ENCODE measurements at places on chromosomes 16 and 17.

- H3K36me3 ChIP-seq = peaks cover 9% of the 10 kb centered on the region
- H3K4me3 ChIP-seq = no peak overlapping the region
- peaks cover 10% of the 10 kb centered on the region for H3K4me1 ChIP-seq
- DNase-seq = no peak
- no peaks in the 10 kb centered on the region for H3K27me3 ChIP-seq
Measured at GRCh38 chr16:890217-890616, 80.6 kb downstream of the LMF1 start.

GRCh38 chr17:38395090-38395489 lies 33.2 kb upstream of the ARHGAP23 start:
- no peak overlapping the region for H3K27ac ChIP-seq
- no peaks in the 10 kb centered on the region for H3K27me3 ChIP-seq
- H3K4me3 ChIP-seq = no peak overlapping the region
- H3K36me3 ChIP-seq = peaks cover 52% of the 10 kb centered on the region
- no peak for DNase-seq

GRCh38 chr17:27602721-27603420 lies 28.1 kb upstream of the LGALS9 start:
- H3K36me3 ChIP-seq = peaks cover 79% of the 10 kb centered on the region
- peaks cover 14% of the 10 kb centered on the region for H3K4me1 ChIP-seq
- H3K27ac ChIP-seq = no peak overlapping the region
- no peaks in the 10 kb centered on the region for H3K27me3 ChIP-seq
- H3K4me3 ChIP-seq = no peak overlapping the region
- peak; percentile 81 for DNase-seq

GRCh38 chr16:89720813-89721545 lies at the start of the genes VPS9D1 and ZNF276:
Gene VPS9D1 (minus strand): TSS chr16:89720898. CDS start chr16:89720861, 37 bp downstream.
Gene ZNF276 (plus strand): TSS chr16:89721537. CDS start chr16:89721641, 104 bp downstream.
- no peaks in the 10 kb centered on the region for H3K27me3 ChIP-seq
- H3K27ac ChIP-seq = peak within 1 kb of the TSS; percentile 92
- peaks cover 33% of the 10 kb centered on the region for H3K36me3 ChIP-seq
- DNase-seq = peak; percentile 91
- peak within 1 kb of the TSS; percentile 79 for H3K4me3 ChIP-seq

DNA sequence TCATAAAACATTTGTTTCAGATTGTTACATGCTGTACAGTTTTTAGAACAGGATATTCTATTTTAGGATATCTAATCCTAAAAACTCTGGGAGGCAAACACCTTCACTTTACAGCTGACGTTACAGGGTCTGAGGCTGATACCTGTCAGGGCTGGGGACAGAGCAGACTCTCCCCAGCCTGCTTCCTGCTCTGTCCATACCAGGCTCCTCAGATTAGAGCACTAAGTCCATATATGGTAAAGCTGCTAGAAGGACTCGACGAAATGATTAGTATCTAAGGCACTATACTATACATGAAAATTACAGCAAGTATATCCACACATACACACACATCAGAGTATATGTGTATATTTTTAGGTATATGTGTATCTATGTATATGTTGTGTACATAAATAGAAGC lies 125.2 kb downstream of the ZFHX3 start:
- no peak for DNase-seq
- no peaks in the 10 kb centered on the region for H3K27me3 ChIP-seq
- H3K36me3 ChIP-seq = no peaks in the 10 kb centered on the region
- no peak overlapping the region for H3K4me3 ChIP-seq
- peaks cover 19% of the 10 kb centered on the region for H3K4me1 ChIP-seq

- H3K4me3 ChIP-seq = no peak overlapping the region
- peaks cover 2% of the 10 kb centered on the region for H3K27me3 ChIP-seq
- H3K4me1 ChIP-seq = peaks cover 3% of the 10 kb centered on the region
- no peak for DNase-seq
- no peak overlapping the region for H3K27ac ChIP-seq
Measured at GRCh38 chr16:81409016-81409556, 35.5 kb upstream of the CMIP start.

GRCh38 chr16:16925432-16925831 lies 545.3 kb downstream of the XYLT1 start:
- H3K27me3 ChIP-seq = no peaks in the 10 kb centered on the region
- H3K4me1 ChIP-seq = no peaks in the 10 kb centered on the region
- H3K4me3 ChIP-seq = no peak overlapping the region
- no peak overlapping the region for H3K27ac ChIP-seq
- no peaks in the 10 kb centered on the region for H3K36me3 ChIP-seq

GRCh38 chr17:71527311-71527710 lies 593.5 kb upstream of the SOX9 start:
- no peak for DNase-seq
- H3K36me3 ChIP-seq = no peaks in the 10 kb centered on the region
- no peaks in the 10 kb centered on the region for H3K4me1 ChIP-seq
- H3K27ac ChIP-seq = no peak overlapping the region
- no peaks in the 10 kb centered on the region for H3K27me3 ChIP-seq
- no peak overlapping the region for H3K4me3 ChIP-seq

DNA sequence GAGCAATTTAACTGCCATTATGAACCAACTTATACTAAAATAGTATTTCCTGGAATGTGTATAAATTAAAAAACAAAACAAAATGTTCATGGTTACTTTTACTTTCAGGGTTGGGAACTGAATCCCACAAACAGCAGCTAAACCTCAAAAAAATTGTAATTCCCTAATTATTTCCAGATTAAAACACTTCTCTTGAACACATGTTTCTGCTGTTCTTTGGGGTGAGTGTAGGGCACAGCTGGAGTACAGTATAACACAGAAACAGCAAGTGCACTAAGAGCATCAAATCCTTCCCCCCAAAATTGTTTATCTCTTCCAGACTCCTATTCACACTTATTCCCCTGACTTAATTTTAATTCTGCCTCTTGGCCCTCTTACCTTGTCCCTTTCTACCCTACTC lies 56.4 kb downstream of the KANSL1 start:
- no peaks in the 10 kb centered on the region for H3K36me3 ChIP-seq
- no peak overlapping the region for H3K4me3 ChIP-seq
- no peaks in the 10 kb centered on the region for H3K27me3 ChIP-seq
- no peak for DNase-seq

DNA sequence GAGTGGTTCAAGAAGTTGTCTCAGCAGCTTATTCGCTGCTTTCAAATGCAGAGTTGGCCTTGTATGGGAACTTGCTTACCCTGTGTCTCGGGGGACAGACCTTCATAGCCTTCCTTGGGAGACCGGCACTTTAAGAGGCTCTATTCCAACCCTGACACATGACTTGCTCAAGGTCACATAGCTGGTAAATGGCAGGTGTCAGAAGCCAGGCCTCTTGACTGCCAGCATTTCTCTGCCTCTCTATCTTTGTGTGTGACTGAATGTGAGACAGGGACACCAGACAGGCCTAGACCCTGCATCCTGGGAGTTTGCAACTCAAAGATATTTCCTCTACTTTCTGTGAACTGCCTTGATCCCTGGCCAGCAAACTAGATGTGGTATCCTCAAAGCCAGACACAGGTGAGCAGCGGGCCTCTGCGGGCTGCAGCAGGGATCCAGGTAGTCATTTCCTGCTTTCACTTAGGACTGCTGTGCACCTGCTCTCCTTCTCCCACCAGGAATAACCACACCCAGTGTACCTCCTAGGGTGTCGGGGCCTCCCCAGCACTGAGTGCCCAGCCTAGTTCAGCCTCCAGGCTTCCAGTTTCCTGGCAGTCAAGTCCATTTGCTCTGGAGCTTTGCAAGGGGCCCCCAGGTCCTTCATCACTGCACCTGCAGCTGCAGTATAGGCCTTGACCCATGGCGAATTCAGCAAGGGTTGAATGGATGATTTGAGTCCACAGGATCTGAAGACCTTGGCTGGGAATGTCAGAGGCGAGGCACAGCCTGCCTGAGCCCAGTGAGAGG lies 116.6 kb upstream of the TNRC6C start:
- no peaks in the 10 kb centered on the region for H3K27me3 ChIP-seq
- DNase-seq = no peak
- peaks cover 12% of the 10 kb centered on the region for H3K4me1 ChIP-seq
- H3K27ac ChIP-seq = no peak overlapping the region
- H3K36me3 ChIP-seq = no peaks in the 10 kb centered on the region
- H3K4me3 ChIP-seq = no peak overlapping the region

GRCh38 chr17:60305141-60305540 lies 86.8 kb downstream of the USP32 start:
- H3K27me3 ChIP-seq = no peaks in the 10 kb centered on the region
- peak; percentile 32 for DNase-seq
- no peak overlapping the region for H3K27ac ChIP-seq
- H3K4me3 ChIP-seq = no peak overlapping the region
- H3K36me3 ChIP-seq = no peaks in the 10 kb centered on the region

- DNase-seq = no peak
- no peak overlapping the region for H3K27ac ChIP-seq
Measured at GRCh38 chr16:66800856-66801255, 528 bp downstream of the TERB1 start.

- peaks cover 69% of the 10 kb centered on the region for H3K27me3 ChIP-seq
- DNase-seq = peak; percentile 67
- H3K4me3 ChIP-seq = peak overlapping the region; percentile 40
- no peak overlapping the region for H3K27ac ChIP-seq
- H3K4me1 ChIP-seq = peaks cover 35% of the 10 kb centered on the region
Measured at GRCh38 chr17:14297161-14297851, 3.6 kb upstream of the HS3ST3B1 start.

- peaks cover 55% of the 10 kb centered on the region for H3K36me3 ChIP-seq
- H3K27me3 ChIP-seq = no peaks in the 10 kb centered on the region
- no peak for DNase-seq
- no peak overlapping the region for H3K4me3 ChIP-seq
- H3K4me1 ChIP-seq = peaks cover 81% of the 10 kb centered on the region
- H3K27ac ChIP-seq = peak overlapping the region; percentile 44
Measured at GRCh38 chr17:2068519-2069051, 13.7 kb downstream of the HIC1 start.

DNA sequence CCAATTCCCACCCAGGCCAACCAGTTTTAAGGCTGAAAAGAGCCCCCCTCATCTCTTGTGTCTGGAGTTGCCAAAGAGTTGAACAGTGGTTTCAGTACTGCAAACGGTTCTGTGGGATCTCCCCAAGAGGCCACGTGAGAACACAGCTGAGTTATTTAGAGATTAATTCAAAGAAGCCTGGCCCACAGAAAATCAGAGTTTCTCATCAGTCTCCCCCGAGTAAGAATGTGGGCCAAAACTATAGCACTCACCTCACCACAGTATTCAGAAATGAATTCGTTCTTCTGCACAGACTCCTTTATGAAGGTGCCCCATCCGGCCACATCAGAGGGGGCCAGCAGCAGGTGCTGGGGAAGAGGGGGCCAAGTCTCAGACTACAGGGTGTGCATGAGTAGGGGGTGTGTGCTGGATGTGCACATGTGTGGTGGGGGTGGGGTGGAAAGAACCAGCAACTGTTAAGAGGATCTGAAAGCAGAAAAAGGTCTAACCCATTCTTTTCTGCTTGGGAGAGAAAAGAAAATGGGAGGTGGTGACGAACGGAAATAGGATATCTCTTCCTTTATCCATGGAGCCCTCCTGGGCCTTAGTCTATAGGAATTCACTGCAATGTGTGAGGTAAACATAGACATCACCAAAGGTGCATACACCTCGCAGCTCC lies 22.6 kb downstream of the CNTNAP1 start:
- no peak overlapping the region for H3K4me3 ChIP-seq
- H3K36me3 ChIP-seq = peaks cover 91% of the 10 kb centered on the region
- H3K4me1 ChIP-seq = no peaks in the 10 kb centered on the region
- no peak overlapping the region for H3K27ac ChIP-seq

- no peak for DNase-seq
- H3K27ac ChIP-seq = no peak overlapping the region
- no peaks in the 10 kb centered on the region for H3K36me3 ChIP-seq
- no peaks in the 10 kb centered on the region for H3K4me1 ChIP-seq
Measured at GRCh38 chr16:10325783-10326543, 59.9 kb upstream of the ATF7IP2 start.

DNA sequence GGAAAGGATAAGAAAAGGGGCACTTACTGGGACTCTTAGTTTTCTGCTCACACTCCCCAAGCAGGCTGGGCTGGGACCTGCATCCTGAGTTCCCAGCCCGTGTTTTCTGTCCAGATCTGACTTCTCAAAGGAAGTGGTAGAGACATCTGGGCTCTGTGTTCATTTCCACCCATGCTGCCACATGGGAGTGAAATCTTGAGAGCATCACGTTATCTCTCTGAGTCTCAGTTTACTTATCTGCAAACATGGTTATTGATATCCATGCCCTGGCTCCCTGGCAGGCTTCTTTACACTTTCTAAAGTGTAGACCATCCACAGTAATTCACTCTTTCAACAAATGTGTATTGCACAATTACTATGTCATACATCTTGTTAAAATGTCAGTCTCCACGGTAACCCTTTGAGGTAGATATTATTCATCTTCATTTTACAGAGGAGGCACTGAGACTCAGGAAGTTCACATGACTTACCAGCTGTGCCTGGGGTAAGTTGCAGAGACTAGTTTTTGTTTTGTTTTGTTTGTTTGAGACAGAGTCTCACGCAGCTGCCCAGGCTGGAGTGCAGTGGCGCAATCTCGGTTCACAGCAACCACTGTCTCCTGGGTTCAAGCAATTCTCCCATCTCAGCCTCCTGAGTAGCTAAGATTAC lies 3.4 kb downstream of the ZNF688 start:
- no peak overlapping the region for H3K4me3 ChIP-seq
- H3K4me1 ChIP-seq = peaks cover 23% of the 10 kb centered on the region
- peaks cover 9% of the 10 kb centered on the region for H3K36me3 ChIP-seq
- DNase-seq = no peak
- H3K27ac ChIP-seq = no peak overlapping the region

DNA sequence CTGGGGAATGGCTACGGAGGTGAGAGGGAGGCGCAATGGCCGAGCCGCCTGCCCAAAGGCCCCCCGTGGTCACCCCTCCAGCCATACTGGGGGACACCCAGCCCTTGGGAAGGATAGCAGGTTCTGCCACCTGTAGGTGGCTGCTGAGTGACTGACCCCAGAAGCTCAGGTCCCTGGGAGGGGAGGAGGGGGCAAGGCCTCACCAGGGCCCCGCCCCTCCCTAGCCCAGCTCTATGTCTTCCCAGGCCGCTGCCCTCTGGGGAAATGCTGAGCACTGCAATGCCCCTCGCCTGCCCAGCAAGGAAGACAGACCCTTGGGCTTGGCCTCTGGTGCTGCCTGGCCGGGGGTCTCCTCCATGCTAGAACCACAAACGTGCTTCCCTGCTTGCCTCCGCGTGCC lies 11.4 kb upstream of the CLDN9 start:
- no peak overlapping the region for H3K4me3 ChIP-seq
- H3K27ac ChIP-seq = no peak overlapping the region
- DNase-seq = no peak
- no peaks in the 10 kb centered on the region for H3K36me3 ChIP-seq

- no peak overlapping the region for H3K27ac ChIP-seq
- H3K4me3 ChIP-seq = no peak overlapping the region
Measured at GRCh38 chr17:44241106-44241624, 21.7 kb upstream of the UBTF start.

GRCh38 chr17:41647038-41647813 lies 22.9 kb upstream of the KRT17 start:
- peaks cover 2% of the 10 kb centered on the region for H3K27me3 ChIP-seq
- H3K36me3 ChIP-seq = no peaks in the 10 kb centered on the region
- H3K4me1 ChIP-seq = peaks cover 37% of the 10 kb centered on the region
- DNase-seq = no peak
- no peak overlapping the region for H3K27ac ChIP-seq

DNA sequence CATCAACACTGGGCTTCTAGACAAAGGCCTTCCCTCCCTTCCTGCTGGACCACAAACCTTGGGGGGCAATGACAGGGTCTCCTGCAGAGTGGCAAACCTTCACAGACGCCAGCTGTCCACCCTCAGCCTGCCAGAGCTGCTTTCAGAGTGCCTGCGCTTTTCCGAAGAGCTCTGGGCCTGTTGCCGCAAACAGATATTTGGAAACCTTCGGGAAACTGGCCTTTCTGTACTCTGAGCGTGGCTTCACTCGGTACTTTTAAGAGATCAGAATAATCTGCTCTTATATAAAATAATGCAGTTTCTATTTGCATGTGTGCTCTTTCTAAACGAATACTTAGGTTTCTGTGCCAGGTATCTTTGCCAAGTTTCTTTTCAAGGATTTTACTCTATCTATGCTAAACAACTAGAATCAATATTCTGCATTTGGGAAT lies 152.1 kb upstream of the CHMP6 start:
- peaks cover 60% of the 10 kb centered on the region for H3K4me1 ChIP-seq
- H3K4me3 ChIP-seq = no peak overlapping the region
- H3K36me3 ChIP-seq = peaks cover 2% of the 10 kb centered on the region
- H3K27ac ChIP-seq = peak overlapping the region; percentile 77

Data from muscle of leg (tissue), 16 donors.